ENCODE measurements at places on chromosomes 1 and 21. TPM values are rescaled to one million over a fixed set of nuclear protein-coding genes. Genes with fewer than 3 reads are reported as not detected.

CCDC17 gene
- 1.3 TPM for total RNA-seq

ITPKB gene
- 2.6 TPM for total RNA-seq

PCBP3 gene
- total RNA-seq = 1.3 TPM

UBE2U gene
- total RNA-seq = not detected

LCE1F gene
- total RNA-seq = not detected

OXCT2 gene
- 1.7 TPM for total RNA-seq

DNM3 gene
- 1.9 TPM for total RNA-seq

PRDM16 gene
- 1.7 TPM for total RNA-seq

TAL1 gene
- total RNA-seq = not detected

LHX4 gene
- 0.32 TPM for total RNA-seq

DPT gene
- total RNA-seq = 1.7 TPM

LRRC39 gene
- not detected for total RNA-seq

RIIAD1 gene
- total RNA-seq = not detected

SYT14 gene
- total RNA-seq = 3.9 TPM

SMIM1 gene
- 1.7 TPM for total RNA-seq

CELA2B gene
- total RNA-seq = not detected

C1QTNF12 gene
- total RNA-seq = 0.32 TPM

Data from fibroblast of villous mesenchyme (primary cell).